Activated naive CD8-positive, alpha-beta T cell treated with anti-CD3 and anti-CD28 coated beads for 36 hours (primary cell): ENCODE measurements at places on chromosomes 3 and 15.

GRCh38 chr3:32819551-32820348 is 2.0 kb downstream of the TRIM71 start:
- peaks cover 11% of the 10 kb centered on the region for H3K4me1 ChIP-seq
- H3K27me3 ChIP-seq: peaks cover 76% of the 10 kb centered on the region
- no peak overlapping the region for H3K4me3 ChIP-seq
- no peak overlapping the region for H3K27ac ChIP-seq
- H3K36me3 ChIP-seq: no peaks in the 10 kb centered on the region
- DNase-seq: no peak

DNA sequence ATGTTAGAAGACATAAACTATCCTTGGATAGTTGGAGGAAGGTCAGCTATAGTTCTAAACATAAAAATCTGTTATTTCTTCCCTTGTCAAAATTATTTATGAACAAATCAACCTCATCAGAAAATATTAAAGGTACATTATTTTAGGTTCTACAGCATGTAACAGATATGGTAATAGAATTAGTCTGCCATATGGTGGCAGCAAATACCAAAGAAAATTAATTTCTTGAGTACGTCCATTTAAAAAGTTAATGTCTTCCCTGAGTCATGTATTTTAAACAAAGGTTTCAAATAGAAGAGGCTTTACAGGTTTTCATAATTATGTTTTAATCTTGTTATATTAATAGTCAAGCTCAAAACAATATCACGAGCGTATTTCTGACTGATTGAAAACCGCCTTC is 17.9 kb upstream of the ANKRD28 start:
- H3K4me3 ChIP-seq: no peak overlapping the region
- peaks cover 2% of the 10 kb centered on the region for H3K36me3 ChIP-seq
- H3K27me3 ChIP-seq: no peaks in the 10 kb centered on the region
- no peak overlapping the region for H3K27ac ChIP-seq
- H3K4me1 ChIP-seq: peaks cover 39% of the 10 kb centered on the region
- DNase-seq: no peak

GRCh38 chr15:39644136-39644535 is 63.3 kb downstream of the THBS1 start:
- DNase-seq: no peak
- no peaks in the 10 kb centered on the region for H3K36me3 ChIP-seq
- no peak overlapping the region for H3K4me3 ChIP-seq
- H3K4me1 ChIP-seq: peaks cover 33% of the 10 kb centered on the region
- no peak overlapping the region for H3K27ac ChIP-seq

DNA sequence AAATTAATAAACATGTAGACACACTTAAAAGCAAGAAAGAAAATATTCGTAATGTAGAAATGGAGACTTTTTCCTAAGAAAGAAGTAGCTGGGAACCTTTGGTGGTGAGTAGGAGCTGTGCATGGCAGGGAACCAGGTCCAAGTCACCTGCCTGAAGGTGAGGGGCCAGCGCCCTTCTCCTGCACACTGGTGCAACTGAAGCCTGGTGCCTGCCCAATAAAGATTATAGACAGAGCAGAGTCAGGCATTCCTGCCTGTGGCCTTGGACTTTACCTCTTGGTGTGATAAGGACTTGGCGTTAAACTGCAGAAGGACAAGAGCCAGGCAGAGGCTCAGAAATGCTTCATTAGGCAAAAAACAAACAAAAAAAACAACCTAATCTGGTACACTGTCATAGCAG is 14.2 kb downstream of the CFAP91 start:
- H3K27ac ChIP-seq: no peak overlapping the region
- H3K36me3 ChIP-seq: no peaks in the 10 kb centered on the region
- no peak for DNase-seq
- no peaks in the 10 kb centered on the region for H3K4me1 ChIP-seq
- no peak overlapping the region for H3K4me3 ChIP-seq

- DNase-seq: no peak
- peak overlapping the region; percentile 68 for H3K27ac ChIP-seq
- peaks cover 34% of the 10 kb centered on the region for H3K4me1 ChIP-seq
- no peaks in the 10 kb centered on the region for H3K27me3 ChIP-seq
- peaks cover 20% of the 10 kb centered on the region for H3K36me3 ChIP-seq
Measured at GRCh38 chr3:187021748-187022402, 91.5 kb downstream of the ST6GAL1 start.

GRCh38 chr3:16124636-16125035 is 49.8 kb upstream of the GALNT15 start:
- no peak for DNase-seq
- no peak overlapping the region for H3K27ac ChIP-seq
- no peaks in the 10 kb centered on the region for H3K36me3 ChIP-seq
- H3K4me3 ChIP-seq: no peak overlapping the region
- no peaks in the 10 kb centered on the region for H3K27me3 ChIP-seq

GRCh38 chr3:40128166-40128565 is 181.3 kb upstream of the EIF1B start:
- no peak for DNase-seq
- H3K4me1 ChIP-seq: no peaks in the 10 kb centered on the region
- no peaks in the 10 kb centered on the region for H3K36me3 ChIP-seq
- H3K27me3 ChIP-seq: no peaks in the 10 kb centered on the region
- no peak overlapping the region for H3K4me3 ChIP-seq

DNA sequence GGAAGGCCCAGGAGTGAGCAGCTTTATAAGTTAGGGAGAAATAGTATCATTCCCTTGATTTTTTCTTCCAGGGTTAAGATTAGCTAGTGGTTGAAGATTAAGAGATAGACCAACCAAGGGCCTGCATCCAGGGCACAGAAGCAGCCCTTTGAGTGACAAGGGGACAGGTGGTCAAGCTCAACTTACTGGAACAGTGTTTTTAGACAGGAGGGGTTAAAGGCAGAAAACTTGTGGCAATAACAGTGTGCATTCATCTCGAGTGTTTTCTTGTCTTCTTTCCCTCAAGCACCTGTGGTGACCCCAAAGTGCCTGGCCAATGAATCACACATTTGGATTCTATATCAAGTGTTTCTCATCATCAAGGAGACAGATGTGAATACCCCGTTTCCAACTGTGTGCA is 267.5 kb downstream of the PDCD6IP start:
- no peaks in the 10 kb centered on the region for H3K36me3 ChIP-seq
- DNase-seq: no peak
- H3K4me1 ChIP-seq: no peaks in the 10 kb centered on the region
- H3K4me3 ChIP-seq: no peak overlapping the region

GRCh38 chr15:40999190-40999589 is 45.9 kb downstream of the CHAC1 start:
- peaks cover 9% of the 10 kb centered on the region for H3K36me3 ChIP-seq
- H3K4me3 ChIP-seq: no peak overlapping the region
- no peaks in the 10 kb centered on the region for H3K27me3 ChIP-seq

DNA sequence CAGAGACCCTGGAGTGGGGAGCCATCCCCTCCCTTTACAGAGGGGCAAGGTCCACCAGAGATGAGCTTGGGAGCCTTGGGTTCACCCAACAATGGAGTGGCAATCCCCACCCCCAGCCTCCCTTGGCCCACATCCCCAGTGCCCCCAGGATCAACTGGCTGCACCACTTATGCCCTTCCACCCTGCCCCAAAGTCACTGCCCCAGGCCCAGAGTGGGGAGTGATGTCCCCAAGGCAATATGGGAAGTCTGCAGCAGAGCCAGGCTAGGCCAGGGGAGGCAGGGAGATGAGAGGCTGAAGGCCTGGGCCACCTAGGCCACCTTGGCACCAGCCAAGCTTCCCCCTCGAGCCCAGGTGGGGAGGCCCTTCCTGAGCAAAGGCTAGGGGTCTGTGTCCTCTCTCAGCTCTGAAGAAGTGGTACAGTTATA is 145.5 kb downstream of the SMAD6 start:
- H3K36me3 ChIP-seq: no peaks in the 10 kb centered on the region
- H3K27ac ChIP-seq: no peak overlapping the region
- no peak for DNase-seq
- peaks cover 8% of the 10 kb centered on the region for H3K4me1 ChIP-seq
- H3K27me3 ChIP-seq: peaks cover 45% of the 10 kb centered on the region

DNA sequence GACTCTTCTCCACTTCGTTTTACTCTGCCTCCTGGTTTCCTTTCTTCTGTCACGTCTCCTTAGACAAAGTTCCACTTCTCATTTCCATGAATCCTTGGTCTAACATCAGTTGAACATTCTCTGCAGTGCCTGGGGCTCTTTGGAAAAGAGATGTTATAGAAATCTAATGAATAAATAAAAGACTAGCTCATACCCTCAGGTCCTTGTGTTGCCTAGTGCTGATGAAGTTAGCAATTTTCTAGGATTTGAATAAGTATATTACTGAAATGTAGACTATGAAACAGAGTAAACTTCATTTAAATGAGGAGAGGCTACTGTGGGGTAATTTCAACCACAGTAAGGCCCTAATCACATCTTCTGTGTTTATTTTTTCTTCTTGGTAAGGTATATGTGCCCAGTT is 146.9 kb upstream of the CADPS start:
- H3K27ac ChIP-seq: no peak overlapping the region
- H3K36me3 ChIP-seq: peaks cover 1% of the 10 kb centered on the region
- no peak for DNase-seq
- no peaks in the 10 kb centered on the region for H3K4me1 ChIP-seq
- H3K4me3 ChIP-seq: no peak overlapping the region
- H3K27me3 ChIP-seq: peaks cover 3% of the 10 kb centered on the region

GRCh38 chr15:88090481-88091011 is 166.0 kb downstream of the NTRK3 start:
- H3K27me3 ChIP-seq: peaks cover 5% of the 10 kb centered on the region
- no peaks in the 10 kb centered on the region for H3K4me1 ChIP-seq
- no peak overlapping the region for H3K27ac ChIP-seq
- no peak for DNase-seq
- no peaks in the 10 kb centered on the region for H3K36me3 ChIP-seq
- H3K4me3 ChIP-seq: no peak overlapping the region

DNA sequence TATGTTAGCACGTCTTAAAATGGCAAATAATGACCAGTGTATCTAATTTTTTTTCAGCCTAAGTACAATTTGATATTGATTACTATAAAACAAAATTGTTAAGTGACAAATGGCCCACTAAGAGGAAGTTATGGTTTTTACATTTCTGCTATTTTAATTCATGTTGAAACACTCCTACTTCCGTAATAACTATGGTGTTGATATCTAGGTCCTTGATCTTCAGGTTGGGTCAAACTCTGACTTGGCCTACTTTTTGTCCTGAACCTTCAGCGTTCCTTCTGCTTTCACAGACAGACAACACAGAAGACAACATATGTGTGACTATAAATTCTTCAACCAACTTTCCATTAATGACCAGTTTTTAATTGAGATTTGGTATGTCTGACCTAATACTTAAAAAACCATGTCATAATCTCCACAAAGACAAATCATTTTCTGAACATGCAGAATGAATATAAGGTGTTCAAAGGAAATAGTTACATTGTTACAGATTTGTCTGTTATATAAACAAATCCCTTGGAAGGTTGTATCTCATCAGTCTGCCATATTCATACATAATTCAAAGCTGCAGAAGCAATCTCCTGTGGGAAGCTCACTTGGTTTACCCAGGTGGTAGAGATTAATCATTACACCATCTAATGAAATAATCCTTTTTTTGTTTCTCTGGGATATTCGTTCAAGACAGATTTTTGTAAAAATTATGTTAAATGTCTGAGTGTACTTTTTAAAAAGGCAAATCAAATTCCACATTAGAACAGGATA is 92.1 kb upstream of the TSPAN3 start:
- no peak overlapping the region for H3K27ac ChIP-seq
- peaks cover 3% of the 10 kb centered on the region for H3K36me3 ChIP-seq
- H3K4me3 ChIP-seq: no peak overlapping the region
- no peaks in the 10 kb centered on the region for H3K27me3 ChIP-seq
- DNase-seq: no peak
- H3K4me1 ChIP-seq: peaks cover 36% of the 10 kb centered on the region
